ENCODE measurements at places on chromosomes 16 and 17. TPM values are rescaled to one million over a fixed set of nuclear protein-coding genes. Genes with fewer than 3 reads are reported as not detected.

The PIRT gene
- polyA plus RNA-seq: 0.03 TPM

The DNAAF1 gene
- polyA plus RNA-seq: 0.94 TPM

The TEKT5 gene
- not detected for polyA plus RNA-seq

The SLFN12L gene
- polyA plus RNA-seq: 0.80 TPM

The KREMEN2 gene
- polyA plus RNA-seq: 0.07 TPM

The GCGR gene
- 1.4 TPM for polyA plus RNA-seq

The SPN gene
- 1.4 TPM for polyA plus RNA-seq
